Stimulated activated CD4-positive, alpha-beta T cell treated with anti-CD3 and anti-CD28 coated beads, Interleukin-15, amount 100 ng/mL, for 1 hour (primary cell): ENCODE measurements at places on chromosomes 3 and 15.

DNA sequence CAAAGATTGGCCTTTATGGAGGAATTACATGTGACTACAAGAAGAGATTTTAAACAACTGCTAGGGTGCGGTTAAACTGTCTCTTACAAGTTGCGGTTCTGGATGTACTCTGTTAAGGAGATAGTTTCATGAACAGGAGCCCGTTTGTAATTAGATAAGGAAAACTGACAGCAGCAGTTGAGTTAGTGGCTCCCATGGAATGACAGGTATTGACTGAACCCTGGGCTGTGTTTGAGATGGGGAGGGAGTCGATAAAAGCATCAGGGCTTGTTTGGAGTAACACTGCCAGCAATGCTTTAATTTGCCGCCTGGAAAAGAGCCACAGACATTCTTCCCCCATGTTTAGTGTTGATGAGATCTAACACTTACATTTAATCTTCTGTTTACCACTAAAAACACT is 139.9 kb downstream of the ROBO2 start:
- no peak for DNase-seq

DNA sequence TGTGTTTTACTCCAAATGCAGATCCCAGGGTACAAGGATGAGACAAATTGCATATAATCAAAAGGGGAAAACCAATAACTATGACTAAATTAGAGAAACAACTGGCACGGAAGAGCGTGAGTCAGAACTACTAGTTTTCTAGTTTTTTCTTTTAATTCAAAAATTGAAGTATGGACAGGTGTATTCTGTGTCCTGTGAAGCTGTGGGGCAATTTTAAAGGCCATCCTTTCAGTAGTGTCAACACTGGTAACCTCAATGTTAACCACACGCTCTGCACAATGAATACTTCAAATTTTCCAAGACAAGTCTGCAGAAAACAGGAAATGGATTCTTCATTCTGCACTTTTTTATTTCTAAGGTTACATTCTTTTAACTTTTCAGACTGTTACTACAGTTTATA is 32.5 kb upstream of the GOLGA8A start:
- no peak for DNase-seq

- no peak for DNase-seq
Observed at GRCh38 chr3:139107424-139108252, 62.9 kb upstream of the PRR23C start.

DNA sequence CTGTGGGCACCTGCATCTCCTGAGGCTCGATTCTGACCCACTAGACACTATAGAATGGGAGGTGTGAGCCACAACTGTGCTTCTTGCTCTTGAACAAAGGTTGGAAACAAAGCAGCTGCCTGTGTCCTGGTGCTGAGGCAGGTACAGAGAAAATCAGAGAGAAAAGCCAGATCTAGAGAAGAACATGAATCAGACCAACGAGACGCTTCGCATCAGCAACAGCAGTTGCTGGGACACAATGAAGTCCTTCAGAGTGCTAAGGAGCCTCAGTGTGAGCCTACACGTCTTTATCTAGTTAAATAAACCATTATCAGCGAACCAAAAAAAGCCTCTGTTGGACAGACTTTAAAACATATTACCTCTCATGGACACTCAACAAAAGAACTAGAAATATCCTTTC is 86.3 kb upstream of the MEX3B start:
- DNase-seq = no peak

DNA sequence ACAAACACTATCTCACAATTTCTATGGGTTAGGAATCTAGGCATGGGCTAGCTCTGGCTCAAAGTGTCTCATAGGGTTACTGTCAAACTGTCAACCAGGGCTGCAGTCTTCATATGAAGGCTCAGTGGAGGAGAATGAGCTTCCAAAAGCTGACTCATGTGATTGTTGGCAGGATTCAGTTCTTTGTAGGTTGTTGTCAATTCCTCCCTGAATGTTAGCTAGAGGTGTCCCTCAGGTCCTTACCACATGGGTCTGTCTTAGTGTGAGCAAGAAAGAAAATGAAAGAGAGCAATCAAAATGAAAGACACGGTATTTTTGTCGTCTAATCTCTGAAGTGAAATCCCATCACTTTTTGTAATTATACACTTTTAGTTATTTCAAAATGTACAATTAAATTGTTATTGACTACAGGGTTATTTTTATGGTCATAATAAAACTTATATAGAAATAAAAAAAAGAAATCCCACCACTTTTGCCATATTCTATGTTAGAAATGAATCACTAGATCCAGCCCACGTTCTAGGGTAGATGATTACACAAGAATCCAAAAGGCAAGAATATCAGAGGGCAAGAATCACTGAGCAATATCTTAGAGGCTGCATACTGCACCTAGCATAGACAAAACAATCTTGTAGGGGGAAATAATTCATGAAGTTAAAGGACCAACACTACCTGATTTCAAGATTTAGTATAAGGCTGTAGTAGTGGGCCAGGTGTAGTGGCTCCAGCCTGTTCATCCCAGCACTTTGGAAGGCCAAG is 8.4 kb downstream of the ACSBG1 start:
- DNase-seq = no peak

DNA sequence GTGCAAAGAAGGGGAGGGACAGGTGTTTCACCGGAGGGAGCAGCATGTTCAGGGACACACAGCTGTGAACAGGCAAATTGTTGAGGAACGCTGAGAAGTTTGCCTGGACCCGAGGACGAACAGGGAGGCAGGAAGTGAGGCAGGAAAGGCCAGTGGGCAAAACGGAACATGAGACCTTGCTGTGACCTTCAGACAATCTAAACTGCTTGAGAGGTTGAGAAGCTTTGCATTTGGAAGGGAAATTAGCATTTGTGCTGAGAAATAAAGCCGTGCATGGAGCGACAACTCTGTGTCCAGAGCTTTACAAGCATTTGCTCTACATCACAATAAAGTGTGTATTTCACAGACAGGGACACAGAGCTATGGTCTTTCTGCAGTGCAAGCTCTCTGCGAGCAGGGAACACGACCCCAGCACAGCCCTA is 47.9 kb downstream of the CDC25A start:
- no peak for DNase-seq

GRCh38 chr3:83890039-83890762 is 1068.6 kb upstream of the CADM2 start:
- no peak for DNase-seq

DNA sequence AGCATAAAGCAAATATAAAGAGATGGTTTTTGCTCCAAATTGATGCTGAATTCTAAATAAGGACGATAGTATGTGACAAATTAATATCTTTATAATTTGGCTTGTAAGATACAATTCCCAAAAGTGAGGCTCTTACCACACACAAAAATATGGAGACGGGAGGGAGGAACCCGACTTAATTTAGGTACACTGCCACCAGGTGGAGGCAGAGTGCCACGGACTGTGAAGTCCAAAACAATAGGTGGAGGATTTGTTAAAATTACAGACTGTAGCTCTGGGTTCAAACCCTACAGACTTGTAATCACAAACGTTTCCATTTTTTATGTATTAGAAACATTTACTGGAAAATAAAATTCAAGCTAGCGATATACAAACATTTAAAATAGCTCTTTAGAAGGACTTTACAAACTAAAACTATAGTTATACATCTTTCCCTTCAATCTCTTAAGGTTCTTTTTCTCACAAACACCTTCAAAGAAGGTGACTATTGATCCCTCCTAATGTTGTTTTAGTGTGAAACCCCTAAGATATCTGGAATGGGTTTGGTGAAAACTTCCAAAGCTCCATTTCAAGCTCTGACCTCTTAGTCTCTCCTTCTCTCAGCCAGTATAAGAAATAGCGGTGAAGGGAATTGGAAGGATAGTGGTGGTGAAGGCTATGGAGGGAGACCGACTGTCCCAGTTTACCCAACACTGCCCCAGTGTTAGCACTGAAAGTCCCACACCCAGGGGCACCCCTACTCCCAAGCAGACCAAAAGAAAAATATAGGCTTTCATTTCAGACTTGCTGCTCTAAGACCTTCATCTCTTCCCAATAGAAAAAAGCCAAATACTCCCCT is 89.7 kb downstream of the AQP9 start:
- DNase-seq = peak; percentile 33

DNA sequence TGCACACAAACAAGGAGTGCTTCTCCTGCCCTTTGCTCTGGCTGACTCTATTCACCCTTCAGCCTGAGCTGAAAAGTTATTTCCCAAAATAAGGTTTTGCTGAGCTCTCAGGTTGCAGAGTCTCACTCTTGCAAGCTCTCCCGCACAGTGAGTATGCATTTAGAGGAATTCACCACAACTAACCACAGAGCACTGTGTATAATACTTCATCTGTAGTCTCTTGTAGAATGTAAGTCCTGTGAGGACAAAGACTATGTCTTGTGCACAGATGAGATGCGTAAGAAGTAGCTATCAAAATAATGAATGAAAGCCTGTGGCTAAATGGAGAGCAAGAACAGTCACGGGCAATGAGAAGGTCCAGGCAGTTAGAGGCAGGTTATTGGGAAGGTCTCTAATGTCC is 156.5 kb upstream of the SLCO3A1 start:
- no peak for DNase-seq

- no peak for DNase-seq
Observed at GRCh38 chr3:58383904-58384303, 49.7 kb downstream of the PDHB start.

- no peak for DNase-seq
Observed at GRCh38 chr3:25380222-25380739, 47.8 kb upstream of the RARB start.

DNA sequence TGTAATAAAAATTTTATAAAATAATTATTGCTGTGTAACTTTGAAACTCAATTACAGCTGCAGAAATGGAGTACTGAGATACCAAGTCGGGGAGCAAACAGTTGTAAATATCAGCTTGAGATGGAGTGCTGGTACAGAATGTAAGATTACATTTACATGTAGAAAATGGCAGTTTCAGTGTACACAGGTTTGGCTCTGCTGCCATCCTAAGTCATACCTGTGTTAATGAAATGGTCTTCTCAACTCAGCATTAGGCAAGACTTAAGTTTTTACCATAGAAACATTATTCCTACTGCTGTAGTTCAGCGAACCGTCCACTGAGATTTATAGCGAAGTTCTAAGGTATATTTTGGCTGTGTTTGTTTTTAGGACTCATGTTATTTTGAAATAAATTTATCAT is 110.1 kb upstream of the TBL1XR1 start:
- no peak for DNase-seq

DNA sequence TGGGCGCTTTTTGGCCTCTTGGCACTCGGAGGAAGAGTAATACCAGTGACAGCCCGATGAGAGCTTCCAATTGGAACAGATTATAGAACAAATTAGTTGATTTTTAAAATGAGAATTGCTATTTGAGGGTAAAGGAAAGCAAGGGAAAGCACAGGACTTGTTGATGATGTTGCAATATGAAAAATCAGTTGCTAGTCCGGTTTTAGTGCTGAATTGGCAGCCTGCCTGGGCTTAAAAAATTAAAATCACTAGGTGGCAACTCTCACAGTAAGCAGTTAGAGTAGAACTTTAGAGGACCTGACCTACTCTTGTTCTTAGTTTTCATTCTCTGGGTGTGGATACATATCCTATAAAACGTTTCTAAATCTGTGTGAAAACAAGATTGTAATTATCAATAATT is 2.1 kb upstream of the SCAANT1 start:
- no peak for DNase-seq

- DNase-seq = no peak
Observed at GRCh38 chr3:133230195-133230594, 169.7 kb upstream of the BFSP2 start.

- no peak for DNase-seq
Observed at GRCh38 chr3:14509796-14510100, 30.4 kb downstream of the GRIP2 start.

DNA sequence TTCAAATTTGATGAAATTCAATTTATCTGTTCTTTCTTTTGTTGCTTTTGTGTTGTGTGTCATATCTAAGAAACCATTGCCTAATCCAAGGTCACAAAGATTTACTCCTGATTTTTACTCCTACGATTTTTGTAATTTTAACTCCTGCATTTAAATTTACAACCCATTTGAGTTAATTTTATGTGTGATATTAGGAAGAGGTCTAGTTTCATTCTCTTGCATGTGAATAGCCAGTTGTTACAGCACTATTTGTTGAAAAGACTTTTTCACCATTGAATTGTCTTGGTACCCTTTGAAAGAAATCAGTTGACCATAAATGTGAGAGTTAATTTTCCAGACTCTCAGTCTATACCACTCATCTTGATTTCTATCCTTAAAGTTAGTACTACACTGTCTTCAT is 23.9 kb downstream of the CRTAP start:
- no peak for DNase-seq

- no peak for DNase-seq
Observed at GRCh38 chr3:122186372-122186771, 2.9 kb downstream of the CASR start.

GRCh38 chr15:91599261-91599660 is 254.2 kb upstream of the SLCO3A1 start:
- no peak for DNase-seq

GRCh38 chr15:42494998-42495360 is 455 bp upstream of the SNAP23 start:
- no peak for DNase-seq

GRCh38 chr3:13012221-13012691 is 61.0 kb downstream of the IQSEC1 start:
- no peak for DNase-seq

GRCh38 chr3:195583831-195584542 is at the start of gene APOD:
Gene APOD (minus strand): TSS chr3:195583940. CDS start chr3:195579461, 4,479 bp downstream.
- no peak for DNase-seq

DNA sequence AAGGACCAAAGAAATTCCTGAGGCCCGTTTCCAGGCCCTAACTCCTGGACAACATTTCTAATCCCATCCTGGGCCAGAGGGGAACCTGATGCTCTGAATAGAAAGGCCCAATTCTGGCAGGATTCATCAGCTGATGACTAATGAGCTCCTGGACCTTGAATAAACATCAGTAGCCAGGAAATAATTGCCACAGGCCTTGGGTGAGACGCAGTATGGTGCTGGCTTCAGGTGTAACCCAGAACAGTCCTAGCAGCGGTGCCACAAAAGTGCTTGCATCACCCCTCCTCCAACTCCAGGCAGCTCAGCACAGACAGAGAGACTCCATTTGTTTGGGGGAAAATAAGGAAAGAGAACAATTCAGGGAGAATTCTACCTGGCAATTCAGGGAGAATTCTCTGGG is 184.7 kb upstream of the POU1F1 start:
- no peak for DNase-seq

DNA sequence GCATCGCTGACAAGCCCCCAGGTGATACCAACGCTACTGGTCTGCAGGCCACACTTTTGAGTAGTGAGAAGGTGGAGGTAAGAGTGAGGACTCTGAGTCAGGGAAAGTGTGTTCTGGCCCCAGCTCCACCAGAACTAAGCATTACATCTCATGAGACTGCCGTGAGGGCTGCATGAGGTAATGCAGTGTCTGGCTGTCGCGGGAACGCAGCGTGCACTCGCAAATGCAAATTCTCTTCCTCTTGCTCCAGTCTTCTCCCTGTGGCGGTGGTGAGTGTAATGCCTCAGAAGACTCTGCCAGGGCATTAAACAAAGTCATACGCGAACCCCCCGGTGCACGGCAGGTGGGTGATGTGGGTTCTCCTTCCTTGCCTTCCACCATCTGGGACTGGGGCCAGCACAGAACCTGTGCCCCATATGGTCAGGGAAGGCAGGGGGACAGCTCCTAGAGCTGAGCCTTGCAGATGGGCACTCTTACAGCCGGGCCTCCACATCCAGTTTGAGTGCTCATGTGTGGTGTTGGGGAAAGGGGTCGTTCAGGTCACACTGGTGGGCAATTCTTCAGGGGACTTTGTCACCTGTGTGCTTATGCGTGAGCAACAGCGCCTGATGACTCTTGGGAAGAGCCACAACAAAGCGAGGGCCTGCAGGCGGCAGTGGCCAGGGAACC is 175.8 kb downstream of the XXYLT1 start:
- no peak for DNase-seq
